NCI-H1105 (cell line): ENCODE measurements at places on chromosomes 1 and 21.

GRCh38 chr1:40662864-40663263, 2.6 kb downstream of the RIMS3 start:
- no peak for DNase-seq

DNA sequence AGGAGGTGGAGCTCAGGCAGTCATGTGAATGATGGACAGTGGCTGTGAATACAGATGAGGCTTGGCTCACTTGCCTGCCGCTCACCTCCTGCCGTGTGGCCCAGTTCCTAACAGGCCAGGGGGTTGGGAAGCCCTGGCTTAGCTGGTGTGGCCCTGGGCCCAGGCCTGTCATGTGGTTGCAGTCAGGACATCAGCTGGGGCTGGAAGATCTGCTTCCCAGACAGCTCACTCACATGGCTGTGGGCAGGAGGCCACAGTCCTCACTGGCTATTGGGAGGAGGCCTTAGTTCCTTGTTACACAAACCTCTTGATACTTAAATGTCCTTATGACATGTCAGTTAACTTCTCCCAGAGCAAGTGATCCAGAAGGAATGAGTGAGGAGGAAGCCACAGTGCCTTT, 138.8 kb upstream of the CSF3R start:
- DNase-seq: no peak

DNA sequence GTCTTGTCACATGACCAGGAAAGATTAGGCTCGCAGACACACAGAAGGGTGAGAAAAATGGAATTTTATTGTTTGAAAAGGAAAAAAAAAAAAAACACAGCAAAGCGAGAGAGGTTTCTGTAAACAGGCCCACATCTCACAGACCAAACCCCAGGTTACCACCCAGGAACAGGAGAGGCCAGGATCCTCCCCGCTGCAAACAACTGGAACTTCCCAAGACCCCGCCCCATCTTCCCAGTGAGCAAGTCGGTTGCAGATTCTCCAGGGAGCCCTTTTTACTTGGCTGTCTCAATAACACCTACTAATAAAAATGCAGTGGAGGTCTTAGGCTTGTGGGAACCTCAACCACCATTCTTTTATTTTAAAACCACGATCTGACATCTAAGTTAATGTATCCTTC, 84.7 kb upstream of the ETS2 start:
- no peak for DNase-seq

- peak; percentile 54 for DNase-seq
Measured at GRCh38 chr1:155069551-155070157, 6.1 kb downstream of the EFNA4 start.

- no peak for DNase-seq
Measured at GRCh38 chr21:17780539-17780938, 38.6 kb downstream of the C21orf91 start.

DNA sequence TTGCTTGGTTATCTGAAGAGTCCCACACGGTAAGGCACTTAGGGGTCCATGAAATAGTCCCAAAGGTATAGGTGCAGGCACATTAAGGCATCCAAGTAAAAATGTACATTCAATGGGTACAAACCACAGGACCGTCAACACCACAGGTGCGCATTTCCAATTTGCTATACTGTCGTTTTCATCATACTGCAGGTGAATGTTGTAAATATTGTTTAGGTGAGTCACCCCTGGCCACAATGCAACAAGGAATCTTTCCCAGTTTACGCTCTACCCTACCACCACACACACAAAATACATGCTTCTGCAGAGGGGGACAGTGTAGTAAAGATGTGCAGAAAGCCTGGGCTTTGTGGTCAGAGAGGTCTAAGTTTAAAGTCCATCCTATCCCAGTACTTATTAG, 13.7 kb downstream of the CADM3 start:
- DNase-seq: no peak

- no peak for DNase-seq
Measured at GRCh38 chr1:59367301-59368007, 70.6 kb downstream of the FGGY start.

GRCh38 chr1:19044975-19045831, 88.7 kb upstream of the IFFO2 start:
- DNase-seq: no peak

DNA sequence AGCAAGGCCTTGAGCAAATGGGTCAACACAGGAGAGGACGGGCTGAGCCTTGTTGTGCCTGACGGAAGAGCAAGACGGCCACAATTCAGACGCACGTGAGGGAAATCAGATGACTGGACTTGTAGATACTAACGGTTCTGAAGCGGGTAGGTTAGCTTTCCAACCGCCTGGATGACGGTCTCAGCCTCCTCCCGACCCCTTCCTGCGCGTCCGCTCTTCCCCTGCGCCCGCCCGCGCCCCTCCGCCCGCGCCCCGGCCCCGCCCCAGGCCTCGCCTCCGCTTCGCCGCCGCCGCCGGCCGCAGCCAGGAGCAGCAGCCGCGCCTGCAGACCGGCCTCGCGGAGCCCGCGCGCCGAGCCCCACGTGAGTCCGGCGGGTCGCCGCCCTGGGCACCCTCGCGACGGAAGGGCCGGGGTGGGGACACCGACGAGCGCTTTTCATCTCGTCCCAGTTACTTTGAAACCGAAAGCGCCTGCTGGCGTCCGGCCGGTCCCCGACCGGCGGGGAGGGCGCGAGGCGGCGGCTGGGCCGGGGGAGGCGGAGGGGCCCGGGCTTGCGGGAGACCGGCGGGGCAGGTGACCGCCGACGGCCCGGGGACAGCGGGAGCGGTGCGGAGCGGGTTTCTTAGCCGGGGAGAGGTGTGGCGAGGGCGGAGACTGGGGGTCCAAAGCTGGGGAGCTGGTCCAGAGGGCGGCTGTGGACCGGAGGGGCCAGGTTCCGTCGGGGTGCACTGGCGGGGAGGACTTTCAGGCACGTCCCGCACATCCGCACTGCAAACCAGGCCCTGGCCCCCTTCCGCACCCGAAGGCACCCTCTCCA, at the start of gene TRAF5:
Gene TRAF5, plus strand, starts transcription at position 306 of the 818 bp plus-strand sequence. CDS start 26,407 bp downstream, outside the sequence.
- peak; percentile 46 for DNase-seq

DNA sequence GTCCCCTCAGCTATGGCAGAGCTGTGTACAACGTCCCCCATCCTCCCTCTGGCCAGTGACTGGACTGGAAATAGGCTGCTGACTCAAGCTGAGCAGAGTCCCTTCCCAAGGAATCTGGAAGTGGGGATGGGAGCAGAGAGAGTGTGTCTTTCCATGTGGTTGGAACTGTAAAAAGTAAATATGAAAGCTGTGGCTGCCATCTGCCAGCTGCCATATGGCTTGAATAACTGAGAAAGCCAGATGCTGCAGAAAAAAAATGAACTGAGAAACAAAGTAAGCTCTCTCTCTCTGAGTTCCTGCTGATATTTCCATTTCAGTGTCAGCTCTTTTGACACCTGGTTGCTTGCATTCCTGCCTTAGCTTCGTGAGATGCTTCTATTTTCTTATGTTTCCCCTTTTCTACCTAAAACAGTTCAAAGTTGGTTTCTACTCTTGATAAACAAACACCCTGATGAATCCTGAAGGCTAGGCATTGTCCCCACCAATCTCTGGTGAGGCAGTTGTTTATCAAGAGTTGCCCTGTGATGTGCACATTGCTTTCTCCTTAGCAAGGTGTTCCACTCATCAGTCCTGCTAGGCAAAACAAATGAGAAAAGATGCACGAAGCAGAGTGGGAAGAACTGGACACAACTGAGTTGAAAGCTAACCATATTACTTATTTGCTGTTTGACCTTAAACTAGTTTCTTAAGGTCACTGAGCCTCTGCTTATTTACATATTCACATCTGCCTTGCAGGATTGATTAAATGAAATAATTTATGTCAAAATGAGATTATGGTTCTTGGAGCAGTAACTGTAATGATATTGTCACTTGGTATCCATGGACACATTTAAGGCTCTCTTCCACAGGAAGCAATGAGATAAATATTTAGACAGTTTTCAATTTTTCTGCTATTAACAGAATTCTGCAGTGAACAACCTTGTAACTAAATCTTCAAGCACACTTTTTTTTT, 16.6 kb upstream of the DR1 start:
- no peak for DNase-seq

DNA sequence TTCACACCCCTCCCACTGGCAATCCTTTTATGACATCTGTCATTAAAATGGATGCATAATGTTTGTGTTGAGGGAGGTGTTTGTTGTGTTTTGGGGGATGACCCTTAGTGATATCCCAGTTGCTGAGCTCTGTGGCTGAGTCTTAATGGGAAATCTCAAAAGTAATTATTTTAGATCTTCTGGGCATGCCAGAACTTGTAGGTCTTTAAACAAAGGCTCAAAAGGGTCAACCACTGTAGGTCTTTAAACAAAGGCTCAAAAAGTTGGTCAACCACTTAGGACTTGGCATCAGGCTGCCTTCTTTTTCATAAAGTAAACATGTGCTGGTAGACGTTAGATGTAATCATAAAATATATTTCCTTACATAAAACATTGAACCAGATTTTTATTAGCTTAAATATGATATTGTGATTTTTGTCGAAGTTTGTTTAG, 78.0 kb downstream of the CDC14A start:
- DNase-seq: peak; percentile 75
